ENCODE measurements at places on chromosomes 16 and 17.
A peak's percentile ranks its signal among the peaks of the same experiment; 100 is the strongest.

GRCh38 chr16:47058295-47059086, 85.0 kb upstream of the DNAJA2 start:
- DNase-seq = peak; percentile 12

DNA sequence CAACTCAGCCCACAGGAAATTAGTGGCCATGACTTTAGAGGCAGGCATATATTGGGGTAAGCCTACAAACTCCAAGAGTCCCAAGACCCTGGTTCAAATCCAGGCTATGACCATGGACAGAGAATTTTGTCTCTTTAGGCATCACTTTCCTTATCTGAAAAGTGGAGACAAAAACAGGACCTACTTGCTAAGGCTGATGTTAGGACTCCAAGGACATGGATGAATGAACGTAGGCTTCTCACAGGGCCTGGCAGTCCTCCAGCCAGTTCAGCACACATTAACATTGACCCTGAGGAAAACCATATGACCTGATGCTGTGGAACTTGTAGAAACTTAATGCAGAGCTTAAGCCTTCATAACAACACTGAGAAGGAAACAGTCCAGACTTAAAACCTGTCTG, 1.4 kb downstream of the FKBP10 start:
- no peak for DNase-seq

- no peak for DNase-seq
These were observed 138.9 kb downstream of the C16orf95 start for GRCh38 chr16:87178177-87178863.

DNA sequence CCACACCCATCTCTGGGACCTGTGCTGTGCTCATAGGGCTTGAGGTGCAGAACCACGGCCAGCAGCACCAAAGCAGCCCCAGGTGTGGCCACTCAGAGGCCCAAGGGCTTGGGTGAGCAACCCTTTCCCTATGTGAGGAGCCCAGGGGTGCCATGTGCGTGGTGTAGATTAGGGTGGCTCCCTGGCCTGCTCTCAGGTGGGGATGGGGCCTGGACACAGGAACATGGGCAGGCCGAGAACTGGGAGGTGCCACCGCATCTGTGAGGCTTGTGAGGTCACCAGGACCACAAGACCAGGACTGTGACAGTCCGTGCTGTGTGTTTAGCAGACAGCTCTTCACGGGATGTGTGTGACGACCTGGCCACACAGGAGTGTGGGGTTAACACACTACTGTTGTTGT, 103.5 kb upstream of the ZNF750 start:
- no peak for DNase-seq

GRCh38 chr17:18074566-18075272, 13.0 kb upstream of the DRG2 start:
- no peak for DNase-seq

DNA sequence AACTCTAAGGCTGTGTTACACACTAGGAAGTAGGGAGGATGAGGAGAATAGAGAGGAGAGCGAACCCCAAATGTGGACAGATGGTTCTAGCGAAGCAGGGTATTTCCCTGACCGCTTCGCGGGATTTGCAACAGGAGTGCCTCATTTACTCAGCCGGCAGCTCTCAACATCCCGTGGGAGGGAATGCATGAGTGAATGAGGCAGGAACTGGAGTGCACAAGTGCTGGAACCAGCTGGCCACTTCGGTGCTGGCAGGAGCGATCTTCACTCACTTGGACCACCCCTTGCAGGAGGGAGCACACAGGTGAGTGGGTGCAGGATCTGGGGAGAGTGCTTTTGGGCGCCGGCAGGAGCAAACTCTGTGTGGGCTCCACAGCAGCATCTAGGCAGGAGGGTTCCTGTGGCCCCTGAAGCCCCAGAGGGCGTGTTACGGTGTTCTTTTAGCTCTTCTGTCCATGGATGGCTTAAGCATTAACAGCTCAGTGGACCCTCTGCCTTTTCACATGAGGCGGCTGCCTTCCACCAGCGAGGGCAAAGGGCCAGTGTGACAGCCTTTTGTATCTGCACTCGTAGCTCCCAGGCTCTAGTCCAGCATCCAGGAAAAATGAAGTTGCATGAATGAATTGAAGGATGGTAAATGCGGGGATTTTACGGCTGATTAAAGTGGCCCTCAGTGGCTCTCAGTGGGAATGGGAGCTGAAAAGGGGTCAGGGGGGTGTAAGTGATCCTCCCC, 17.4 kb upstream of the ZNHIT3 start:
- DNase-seq = no peak

DNA sequence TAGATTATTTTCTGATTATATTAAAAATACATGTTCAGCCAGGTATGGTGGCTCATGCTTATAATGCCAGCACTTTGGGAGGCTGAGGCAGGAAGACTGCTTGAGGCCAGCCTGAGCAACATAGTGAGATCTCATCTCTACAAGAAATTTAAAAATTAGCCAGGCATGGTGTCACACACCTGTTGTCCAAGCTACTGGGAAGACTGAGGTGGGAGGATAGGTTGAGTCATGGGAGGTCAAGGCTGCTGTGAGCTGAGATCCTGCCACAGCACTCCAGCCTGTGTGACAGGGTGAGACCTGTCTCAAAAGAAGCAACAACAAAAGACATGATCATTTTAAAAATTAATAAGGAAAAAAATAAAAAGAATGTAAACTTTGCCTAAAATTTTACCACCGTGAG, 40.7 kb downstream of the PRAC1 start:
- DNase-seq = no peak

GRCh38 chr17:63997341-63998048, 656 bp upstream of the PRR29 start:
- no peak for DNase-seq

DNA sequence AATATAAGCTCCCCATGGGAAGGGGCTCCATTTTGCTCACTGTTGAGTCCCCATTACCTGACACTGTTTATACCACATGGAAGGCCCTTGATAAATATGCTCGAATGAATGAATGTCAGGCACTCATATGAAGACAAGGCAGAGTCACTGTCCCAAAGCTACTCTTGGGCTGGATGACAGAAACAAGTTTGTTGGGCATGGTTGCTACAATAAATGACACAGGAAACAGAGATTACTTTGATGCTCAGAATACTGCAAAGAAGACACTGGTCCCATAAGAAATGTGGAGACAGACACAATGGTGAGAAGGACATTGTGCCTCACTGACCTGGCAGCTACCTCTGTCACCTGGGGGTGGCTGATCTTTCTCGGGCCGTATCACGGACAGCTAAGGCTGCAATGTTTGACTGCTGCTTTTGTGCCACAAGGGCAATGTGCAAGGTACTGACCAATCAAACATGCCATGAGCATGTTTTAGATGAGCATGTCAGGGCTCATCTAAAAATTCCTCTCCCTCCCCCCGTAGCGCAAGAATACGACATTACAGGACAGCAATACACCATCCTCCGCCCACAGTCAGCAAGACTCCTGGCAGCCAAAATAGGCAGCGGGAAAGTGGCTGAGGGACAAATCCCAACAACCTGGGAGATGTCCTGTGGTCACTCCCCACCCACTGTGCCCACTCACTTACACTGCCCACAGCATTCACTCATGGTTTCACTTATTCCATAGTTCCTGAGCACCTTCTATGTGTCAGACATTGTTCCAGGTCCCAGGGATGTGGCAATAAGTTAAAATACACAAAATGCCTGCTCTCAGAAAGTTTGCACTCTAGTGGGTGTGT, 5.0 kb downstream of the PIK3R6 start:
- no peak for DNase-seq
